ENCODE measurements at places on chromosomes 2 and 18.
A peak's percentile ranks its signal among the peaks of the same experiment; 100 is the strongest.

GRCh38 chr2:147760984-147761383 lies 83.8 kb upstream of the ACVR2A start:
- no peak for DNase-seq

- no peak for DNase-seq
These were observed 1.5 kb upstream of the PRKAG3 start for GRCh38 chr2:218833023-218833609.

DNA sequence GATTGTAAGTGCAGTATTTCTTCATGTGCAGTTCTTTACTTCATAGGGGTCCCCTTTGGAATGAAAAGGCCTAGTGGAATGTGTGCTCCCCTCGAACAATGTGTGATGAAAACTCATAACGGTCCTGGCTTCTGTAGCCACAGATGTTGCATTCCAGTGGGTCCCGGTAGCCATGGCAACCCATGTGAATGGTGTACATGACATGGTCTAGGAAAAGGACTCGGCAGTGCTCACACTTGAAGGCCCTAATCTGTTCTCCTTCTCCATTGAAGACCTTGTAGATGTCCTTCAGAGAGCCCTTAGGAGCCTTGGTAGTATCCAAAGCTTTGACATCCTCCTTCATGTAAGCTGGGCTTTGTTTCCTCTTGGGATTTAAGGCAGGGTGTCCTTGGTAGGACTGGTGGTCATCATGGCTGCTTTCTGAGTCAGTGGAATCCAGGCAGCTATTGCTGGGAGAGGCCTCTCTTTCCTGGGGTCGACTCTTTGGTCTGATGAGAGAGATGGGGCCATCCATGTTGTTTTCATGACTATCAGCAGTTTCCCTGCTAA lies 144.0 kb downstream of the IKZF2 start:
- DNase-seq = no peak

GRCh38 chr2:161166538-161167409 lies 6.5 kb downstream of the TANK start:
- no peak for DNase-seq

- DNase-seq = peak; percentile 89
These were observed 18.9 kb upstream of the DPP4 start for GRCh38 chr2:162092658-162093556.

- DNase-seq = no peak
These were observed 80.3 kb upstream of the GAREM1 start for GRCh38 chr18:32550963-32551362.

DNA sequence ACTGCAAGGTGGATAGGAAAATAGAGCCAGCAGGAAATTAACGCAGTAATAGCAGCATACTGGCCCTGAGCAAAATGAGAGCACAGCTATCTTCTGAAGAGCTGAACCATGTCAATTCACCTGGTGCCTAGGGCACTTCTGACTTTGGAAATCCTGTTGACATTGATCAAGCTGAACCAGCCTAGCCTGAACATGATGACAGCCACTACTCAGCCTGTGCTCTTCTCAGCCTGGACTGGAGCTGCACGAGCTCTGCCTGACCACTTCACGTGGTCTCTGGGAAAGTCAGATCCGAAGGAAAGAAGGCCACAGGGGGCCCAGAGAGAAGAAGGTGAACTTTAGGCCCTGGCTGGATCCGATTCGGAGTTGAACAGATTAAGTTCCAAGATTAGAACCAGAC lies 421.9 kb downstream of the LPIN1 start:
- DNase-seq = no peak

DNA sequence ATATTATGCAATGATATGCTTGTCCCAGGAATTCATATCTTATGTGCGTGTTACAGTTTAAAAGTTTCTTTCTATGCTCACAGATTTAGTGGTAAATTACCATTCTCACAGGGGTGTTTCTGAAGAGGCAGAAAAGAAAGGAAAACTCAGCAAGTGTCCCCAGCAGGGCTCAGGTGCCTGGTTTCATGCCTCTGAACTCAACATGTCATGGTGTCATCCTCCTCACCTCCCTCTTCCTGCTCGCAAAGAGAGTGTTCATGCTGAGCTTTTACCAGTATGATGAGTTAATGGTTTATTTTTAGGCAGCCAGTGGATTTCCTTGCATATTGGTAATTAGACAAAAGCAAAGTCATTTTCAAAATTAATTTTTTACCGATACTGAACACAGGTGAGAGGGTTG lies 492.9 kb upstream of the ZEB2 start:
- no peak for DNase-seq

DNA sequence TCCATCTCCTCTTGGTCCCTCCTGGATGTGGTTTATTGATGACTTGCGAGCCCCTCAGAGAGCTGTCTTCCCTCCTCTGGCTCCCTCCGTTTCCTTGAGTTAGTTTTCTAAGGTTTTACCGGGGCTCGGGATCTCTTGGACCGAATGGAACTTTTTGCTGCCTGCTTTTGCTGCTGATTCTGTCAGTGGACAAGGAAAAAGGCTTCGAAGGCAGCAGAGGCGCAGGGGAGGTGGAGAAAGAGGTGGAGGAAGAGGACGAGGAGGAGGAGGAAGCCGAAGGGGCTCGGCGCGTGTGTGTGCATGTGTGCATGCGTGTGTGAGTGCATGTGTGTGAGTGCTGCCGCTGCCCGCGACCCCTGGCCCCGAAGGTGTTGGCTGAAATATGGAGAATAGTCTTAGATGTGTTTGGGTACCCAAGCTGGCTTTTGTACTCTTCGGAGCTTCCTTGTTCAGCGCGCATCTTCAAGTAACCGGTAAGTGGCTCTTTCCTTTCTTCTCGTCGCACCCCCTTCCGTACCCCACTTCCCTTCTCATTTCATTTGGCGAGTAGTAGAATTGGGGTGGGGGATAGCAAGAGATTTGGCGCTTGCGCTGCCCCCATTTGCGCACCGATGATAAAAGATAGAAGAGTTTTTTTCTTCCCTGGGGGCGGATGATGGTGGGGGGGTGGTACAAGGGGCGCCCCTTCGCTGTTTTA lies 557 bp downstream of the DCC start:
- no peak for DNase-seq

DNA sequence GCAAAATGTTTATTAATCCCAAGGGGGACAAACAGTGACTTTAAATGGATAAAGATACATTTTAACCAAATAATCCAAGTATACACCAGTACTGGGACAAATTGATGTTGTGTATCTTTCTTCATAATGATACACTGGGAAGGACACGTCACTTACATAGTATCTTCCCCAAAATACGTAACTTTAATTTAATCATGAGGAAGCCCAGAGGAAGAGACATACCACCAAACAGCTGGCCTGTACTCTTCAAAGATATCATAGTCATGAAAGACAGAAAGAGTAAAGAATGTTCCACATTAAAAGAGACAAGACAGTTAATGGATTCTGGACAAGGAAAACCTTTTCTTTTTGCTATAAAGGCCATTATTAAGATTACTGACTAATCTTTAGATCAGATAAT lies 37.1 kb downstream of the AGFG1 start:
- DNase-seq = no peak

DNA sequence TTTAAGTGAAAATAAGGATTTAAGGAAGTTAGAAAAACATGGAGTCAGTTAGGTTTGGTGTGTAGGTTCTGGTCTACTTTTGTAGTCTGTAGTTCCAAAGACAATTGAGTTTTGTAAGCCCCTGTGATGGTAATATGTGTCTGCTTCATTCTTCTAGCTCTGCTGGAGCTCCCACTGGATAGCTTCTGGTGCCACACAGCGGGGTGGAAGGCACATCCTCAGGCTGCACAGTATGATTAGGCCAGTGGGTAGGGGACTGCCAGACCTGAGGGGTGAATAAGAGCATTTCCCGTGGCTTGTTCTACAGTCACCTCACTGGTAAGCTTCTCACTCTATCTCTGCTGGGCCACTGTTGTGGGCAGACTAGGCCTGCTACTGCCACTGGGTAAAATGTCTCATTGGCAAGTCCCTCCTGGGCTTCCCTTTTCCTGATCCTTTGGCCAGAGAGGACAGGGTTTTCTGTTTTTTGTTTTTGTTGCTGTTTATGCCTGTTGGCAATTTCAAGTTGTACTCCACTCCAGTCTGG lies 44.5 kb downstream of the TMEM131 start:
- no peak for DNase-seq

- DNase-seq = no peak
These were observed 344.4 kb upstream of the SLC39A10 start for GRCh38 chr2:195312662-195313061.

DNA sequence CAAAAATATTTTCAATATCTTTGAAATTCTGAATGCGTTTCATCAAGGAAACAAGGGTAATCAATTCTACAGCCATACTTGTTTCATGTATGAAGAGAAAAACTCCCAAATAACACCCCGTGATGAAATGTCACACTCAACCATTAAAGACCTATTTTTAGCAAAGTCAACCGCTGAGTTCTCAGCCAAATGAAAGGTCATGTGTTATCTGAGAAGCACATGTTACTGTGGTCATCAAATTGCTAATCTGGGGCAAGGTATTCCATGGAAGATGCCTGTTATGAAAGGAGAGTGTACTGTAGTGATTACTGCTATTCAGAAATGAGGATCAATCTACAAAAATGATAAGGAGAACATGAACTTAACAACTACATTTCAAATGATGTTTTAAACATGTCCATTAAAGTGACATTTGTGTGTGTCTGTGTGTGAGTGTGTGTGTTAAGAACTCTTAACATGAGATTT lies 126.7 kb downstream of the BCL2 start:
- DNase-seq = no peak

DNA sequence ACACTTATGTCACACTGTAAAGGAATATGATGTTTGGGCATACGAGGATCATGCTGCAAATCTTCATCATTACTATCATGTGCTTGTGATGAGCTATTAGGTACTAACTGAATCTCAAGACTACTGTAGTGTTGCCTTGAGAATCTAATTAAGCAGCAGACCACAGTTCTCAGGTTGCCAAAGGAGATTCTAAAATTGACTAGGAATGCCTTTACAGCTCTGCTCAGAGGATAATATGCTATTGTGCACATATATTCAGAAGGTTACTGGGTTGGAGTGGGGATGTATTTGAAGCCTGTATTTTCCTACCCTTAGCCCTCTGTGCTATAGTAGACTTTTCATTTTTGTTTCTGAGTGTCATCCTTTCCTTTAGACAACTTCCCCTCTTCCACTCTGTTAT lies 175.1 kb downstream of the CDH19 start:
- DNase-seq = no peak

GRCh38 chr2:157193461-157193860 lies 64.0 kb upstream of the GALNT5 start:
- no peak for DNase-seq

- no peak for DNase-seq
These were observed 121.9 kb downstream of the PAX3 start for GRCh38 chr2:222176890-222177289.

DNA sequence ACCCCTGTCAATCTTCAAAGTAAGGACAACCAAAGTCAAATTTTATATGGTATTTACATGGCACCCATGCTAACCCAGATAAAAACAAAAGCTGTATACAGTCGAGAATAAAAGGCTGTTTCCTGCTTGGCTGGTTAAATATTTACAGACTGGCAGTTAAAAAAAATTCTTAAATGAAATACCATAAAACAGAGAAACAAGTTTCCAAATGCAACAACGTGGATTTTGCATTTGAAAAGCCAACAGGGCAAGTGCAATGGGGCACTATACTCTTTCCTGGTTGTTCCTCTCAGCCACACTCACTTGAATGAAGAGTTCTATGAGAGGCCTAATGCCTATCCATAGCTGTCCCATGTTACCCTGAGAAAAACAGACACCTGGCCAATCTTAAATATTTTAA lies 6.1 kb upstream of the NR4A2 start:
- DNase-seq = no peak

DNA sequence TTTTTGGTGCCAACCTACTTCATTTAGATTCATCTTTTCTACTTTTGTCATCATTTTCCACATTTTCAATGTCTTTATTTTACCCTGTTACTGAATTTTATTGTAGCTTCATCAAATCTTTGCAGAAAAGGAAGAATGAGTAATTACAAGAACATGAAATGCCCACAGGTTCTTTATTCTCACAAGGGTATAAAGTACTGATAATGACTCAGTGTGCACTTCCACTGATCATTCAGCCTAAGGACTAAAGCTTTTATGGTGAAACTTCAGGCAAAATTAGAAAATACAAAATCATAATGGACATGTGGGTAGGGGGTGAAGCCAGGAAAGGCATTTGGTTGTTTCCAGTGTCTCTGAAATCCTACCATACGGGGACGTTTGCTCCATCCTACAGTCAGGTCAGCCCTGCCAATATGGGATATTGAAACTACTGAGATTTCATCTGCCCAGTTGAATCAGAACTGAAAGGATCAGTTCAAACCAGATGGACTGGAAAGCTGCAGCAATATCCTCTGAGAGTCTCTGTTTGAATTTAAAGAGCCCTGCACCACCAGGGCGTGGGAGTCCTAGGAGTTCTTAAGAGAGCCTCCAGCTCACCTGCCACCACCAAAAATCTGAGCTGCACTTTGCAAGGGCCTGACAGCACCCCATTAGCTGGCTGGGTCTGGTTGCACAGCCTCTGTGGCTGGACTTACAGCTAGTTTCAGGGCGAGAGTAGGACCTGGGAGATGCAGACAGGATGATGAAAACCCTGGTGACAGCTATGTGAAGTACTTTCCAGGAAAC lies 390.4 kb downstream of the CMPK2 start:
- no peak for DNase-seq

DNA sequence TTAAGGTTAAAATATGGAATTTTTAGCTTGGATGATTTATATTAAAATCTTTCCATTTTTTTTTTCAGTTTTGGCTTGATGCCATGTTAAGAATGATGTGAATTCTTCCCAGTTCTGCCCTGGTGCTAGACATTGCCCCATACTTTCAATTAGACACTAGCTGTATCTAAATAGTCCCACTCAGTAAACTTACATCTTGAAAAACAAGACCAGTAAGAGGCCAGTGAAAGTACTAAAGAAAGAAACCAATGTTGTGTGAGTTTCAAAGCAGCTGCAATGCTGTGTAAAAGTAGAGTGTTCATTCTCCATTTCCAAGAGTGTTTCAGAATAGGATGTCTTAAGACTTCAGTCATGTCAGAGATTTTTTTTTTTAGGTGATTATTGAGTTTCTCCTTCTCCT lies 40.0 kb upstream of the CYBRD1 start:
- DNase-seq = no peak

DNA sequence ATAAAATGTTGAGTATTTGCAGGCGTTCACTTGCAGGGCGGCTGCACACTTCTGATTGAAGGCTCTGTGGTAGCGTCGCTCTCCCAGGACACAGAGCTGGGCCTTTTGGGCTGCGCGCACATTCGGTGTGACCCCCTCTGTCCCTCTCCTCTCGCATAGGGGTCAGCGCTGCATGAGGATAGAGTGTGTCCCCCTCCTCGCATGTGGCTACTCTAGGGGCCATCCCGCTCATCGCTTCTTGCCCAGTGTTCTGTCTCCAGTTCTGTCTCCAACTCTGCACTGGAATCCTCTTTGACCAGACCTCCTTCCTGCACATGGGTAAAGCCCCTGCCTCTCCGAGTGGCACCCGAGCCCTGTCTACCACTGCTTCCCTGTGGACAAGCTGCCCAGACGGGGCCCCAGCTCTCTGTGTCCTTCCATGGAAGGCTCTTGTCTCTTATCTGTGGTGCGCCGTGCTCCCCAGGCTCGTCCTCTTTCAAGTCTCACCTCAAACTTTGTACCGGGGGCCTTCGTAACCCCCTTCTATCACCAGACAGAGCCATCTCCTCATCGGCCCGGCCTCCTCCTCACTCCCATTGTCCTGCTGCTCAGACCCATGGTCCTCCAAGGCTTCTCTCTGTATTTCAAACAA lies 278.0 kb upstream of the HDAC4 start:
- no peak for DNase-seq

GRCh38 chr2:162706770-162707169 lies 131.8 kb downstream of the KCNH7 start:
- no peak for DNase-seq

- no peak for DNase-seq
These were observed 21.3 kb downstream of the PPP3R1 start for GRCh38 chr2:68231061-68231372.

- DNase-seq = peak; percentile 17
These were observed 680 bp downstream of the DTNB start for GRCh38 chr2:25672494-25673299.

All from HFFc6 (cell line).